ENCODE measurements at places on chromosomes 5 and 9.
A peak's percentile ranks its signal among the peaks of the same experiment; 100 is the strongest.

DNA sequence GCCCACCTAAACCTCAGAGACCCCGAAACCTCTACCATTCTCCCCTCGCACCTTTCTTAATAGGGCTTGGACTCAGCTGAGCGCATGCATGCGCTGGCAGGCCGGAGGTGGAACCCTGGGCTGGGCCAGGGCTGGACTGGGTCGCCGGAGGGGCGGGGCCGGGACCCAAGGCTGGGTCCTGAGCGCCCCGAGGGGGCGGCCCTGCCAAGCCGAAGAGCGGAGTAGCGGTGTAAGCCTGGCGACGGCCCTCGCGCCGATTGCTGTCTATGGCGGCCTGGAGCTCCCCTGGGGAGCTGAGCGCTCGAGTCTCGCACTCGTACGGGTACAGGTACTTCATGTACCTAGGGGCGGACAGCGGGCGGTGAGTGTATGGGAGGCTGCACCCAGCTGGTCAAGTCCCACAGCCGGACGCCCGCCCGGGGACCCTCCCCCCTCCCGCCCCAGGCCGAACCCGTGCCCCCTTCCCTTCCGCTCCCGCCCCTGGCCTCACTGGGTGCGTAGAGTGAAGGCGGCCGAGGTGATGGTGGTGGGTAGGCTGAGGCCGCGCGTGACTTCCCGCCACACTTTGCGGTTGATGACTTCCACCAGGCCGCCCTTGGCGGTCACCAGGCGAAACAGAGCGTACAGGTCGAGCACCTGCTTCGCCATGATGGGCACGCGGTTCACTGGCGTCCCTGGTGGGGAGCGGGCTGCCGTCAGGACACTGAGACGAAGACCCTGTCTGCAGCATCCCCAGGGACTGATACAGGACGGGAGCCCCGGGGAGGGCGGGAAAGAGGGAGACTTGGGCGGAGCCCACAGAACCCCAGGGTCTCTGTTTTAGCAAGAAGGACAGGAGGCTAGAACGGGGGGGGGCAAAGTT lies 3.3 kb upstream of the DCTN3 start:
- no peak for DNase-seq

- DNase-seq: no peak
Measured at GRCh38 chr5:132095424-132095972, 21.9 kb downstream of the CSF2 start.

DNA sequence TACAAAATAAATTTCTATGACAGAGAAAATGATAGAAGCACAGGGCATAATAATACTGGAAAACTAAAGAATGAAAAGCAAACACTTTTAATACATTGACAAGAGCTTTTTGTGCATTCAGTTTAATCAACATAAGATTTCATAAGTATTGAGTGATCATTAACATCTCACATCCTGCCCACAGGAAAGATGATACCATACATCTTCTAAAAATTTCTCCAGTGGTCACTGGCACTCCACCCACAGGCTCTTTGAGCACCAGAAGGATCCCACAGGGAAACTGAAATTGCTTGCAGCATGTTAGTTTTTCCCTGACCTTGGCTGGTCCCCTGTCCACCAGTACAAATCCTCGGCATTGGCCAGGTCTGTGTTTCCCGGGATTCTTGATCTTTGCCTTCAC lies 186.0 kb downstream of the CEMIP2 start:
- no peak for DNase-seq

- no peak for DNase-seq
Measured at GRCh38 chr9:84174486-84174885, 166.1 kb downstream of the SLC28A3 start.

DNA sequence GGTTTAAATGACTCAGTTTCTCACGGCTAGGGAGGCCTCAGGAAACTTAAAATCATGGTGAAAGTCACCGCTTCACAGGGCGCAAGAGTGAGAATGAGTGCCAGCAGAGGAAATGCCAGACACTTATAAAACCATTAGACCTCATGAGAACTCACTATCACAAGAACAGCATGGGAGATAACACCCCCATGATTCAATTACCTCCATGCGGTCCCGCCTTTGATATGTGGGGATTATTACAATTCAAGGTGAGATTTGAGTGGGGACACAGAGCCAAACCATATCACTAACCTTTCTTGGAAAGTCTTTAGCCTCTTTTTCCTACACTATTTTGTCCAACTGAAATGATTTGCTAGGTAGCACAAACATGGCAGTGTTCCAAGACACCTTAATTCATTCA lies 533.9 kb upstream of the NUDT12 start:
- no peak for DNase-seq

DNA sequence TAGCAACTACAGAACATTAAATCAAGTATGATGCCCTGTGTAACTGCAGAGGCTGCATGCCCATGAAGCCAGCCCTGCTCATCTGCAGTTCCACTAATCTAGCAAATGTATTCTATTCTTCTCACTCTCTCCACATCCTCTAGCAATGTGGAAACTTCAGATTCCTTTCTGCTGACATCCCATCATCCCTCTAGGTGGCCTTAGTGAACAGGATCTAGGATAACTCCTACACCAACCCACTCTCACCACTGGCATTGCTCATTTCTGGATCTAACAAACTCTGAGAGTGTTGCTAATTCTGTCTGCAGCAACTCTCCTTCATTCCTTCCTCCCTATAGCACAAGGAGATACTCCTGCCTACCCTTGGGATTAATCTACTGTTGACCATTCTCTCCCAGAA lies 80.8 kb downstream of the FAM81B start:
- no peak for DNase-seq

DNA sequence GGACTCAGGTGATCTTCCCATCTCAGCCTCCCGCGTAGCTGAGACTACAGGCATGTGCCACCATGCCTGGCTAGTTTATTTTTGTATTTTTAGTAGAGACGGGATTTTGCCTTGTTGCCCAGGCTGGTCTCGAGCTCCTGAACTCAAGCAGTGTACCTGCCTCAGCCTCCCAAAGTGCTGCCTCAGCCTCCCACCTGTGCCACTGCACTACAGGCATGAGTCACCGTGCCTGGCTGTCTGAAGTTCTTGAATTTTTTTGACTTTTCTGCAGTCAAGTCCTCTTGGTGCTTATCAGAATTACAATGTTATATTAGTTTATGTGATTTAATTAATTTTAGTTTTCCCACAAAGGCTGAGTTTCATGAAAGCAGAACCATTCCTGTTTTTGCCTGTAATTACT lies 9.8 kb downstream of the SPIN1 start:
- no peak for DNase-seq

- no peak for DNase-seq
Measured at GRCh38 chr5:78801413-78801812, 152.8 kb upstream of the LHFPL2 start.

GRCh38 chr9:109193974-109194556 lies 27.0 kb upstream of the FRRS1L start:
- DNase-seq: peak; percentile 95

DNA sequence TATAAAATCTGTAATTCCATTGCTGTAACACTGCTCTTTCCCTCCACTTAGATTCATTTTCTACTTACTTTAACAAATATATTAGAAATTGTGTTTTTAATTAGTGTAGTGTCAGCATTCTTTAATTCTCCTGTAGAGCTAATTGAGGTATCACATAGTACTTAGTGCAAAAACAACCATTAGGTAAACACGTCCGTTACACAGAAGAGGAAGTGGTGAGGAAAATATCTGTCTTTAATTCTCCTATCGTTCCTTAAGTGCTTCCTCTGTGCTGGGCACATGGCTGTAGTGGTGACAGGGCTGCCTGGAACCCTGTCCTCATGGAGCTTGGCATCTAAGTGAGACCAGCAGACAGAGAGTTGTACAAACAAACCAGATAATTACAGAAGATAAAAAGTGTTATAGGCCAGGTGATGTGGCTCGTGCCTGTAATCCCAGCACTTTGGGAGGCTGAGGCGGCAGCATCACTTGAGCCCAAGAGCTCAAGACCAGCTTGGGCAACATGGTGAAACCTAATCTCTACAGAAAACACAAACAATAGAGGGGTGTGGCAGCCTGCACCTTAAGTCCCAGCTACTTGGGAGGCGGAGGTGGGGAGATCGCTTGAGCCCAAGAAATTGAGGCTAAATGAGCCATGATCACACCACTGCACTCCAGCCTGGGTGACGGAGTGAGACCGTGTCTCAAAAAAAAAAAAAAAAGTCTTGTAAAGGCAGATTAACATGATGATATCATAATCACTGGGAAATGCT lies 36.4 kb downstream of the PARP8 start:
- no peak for DNase-seq

DNA sequence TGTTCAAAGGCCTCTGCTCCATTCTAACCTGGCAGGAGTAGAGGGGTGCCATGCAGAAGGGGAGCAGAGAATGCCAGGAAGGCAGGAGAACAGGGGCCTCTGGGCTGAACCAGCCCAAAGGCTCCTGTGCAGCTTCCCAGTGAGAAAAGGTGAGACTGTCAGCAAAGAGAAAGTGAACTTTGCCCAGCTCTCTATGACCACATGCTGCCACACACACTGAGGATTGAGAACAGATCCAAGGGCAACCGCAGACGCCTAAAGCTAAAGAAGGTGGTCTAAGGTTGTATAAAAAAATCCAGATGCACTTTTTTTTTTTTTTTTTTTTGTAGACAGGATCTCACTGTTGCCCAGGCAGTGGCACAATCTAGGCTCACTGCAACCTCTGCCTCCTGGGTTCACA lies 51.4 kb downstream of the ALDH7A1 start:
- DNase-seq: no peak

- DNase-seq: peak; percentile 1
Measured at GRCh38 chr5:174087783-174088182, 42.3 kb downstream of the NSG2 start.

DNA sequence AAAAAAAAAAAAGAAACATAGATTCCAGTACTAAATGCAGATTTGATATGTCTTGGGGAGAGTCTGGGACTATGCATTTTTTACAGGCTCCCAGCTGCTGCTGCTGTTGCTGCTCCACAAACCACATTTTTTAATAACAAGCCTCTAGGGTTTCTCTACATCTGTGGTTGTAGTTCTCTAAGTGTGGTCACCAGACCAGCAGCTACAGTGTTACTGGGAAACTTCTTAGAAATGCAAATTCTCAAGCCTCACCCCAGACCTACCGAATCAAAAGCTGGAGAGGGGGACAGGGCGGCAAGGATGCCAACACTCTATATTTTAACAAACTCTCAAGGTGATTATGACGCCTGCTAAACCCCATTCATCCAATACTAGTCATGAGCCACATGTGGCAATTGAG lies 293.4 kb upstream of the PTGER4 start:
- DNase-seq: no peak

GRCh38 chr5:141929398-141930058 lies 5.9 kb downstream of the DELE1 start:
- DNase-seq: no peak

GRCh38 chr9:5593904-5594303 lies 35.0 kb upstream of the RIC1 start:
- DNase-seq: no peak

- DNase-seq: no peak
Measured at GRCh38 chr5:105015098-105015497, 1452.5 kb upstream of the NUDT12 start.

GRCh38 chr9:134853893-134854292 lies 26.7 kb upstream of the FCN2 start:
- DNase-seq: no peak

GRCh38 chr9:121066850-121067249 lies 7.9 kb upstream of the CNTRL start:
- no peak for DNase-seq

GRCh38 chr5:42360616-42361314 lies 62.5 kb upstream of the GHR start:
- DNase-seq: no peak

- no peak for DNase-seq
Measured at GRCh38 chr5:6215891-6216290, 162.5 kb downstream of the MED10 start.

DNA sequence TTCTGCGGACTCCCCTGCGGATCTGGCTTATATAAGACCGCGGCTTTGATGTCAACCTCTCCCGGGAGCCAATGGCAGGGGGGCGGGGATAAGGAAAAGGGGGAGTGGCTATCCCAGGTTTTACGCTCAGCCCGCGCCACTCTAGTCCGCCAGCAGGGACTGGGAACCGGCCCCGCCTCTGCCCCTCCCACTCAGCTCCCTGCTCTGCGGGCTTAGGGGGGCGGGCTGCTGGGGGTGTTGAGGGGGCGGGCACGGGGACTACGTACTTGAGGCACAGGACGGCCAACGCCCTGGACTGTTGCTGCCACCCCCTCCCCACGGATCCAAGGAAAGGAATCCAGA lies at the start of gene HAND1:
Gene HAND1, minus strand, starts transcription at position 4 of the 342 bp plus-strand sequence. CDS start 219 bp downstream, outside the sequence.
- peak; percentile 60 for DNase-seq

DNA sequence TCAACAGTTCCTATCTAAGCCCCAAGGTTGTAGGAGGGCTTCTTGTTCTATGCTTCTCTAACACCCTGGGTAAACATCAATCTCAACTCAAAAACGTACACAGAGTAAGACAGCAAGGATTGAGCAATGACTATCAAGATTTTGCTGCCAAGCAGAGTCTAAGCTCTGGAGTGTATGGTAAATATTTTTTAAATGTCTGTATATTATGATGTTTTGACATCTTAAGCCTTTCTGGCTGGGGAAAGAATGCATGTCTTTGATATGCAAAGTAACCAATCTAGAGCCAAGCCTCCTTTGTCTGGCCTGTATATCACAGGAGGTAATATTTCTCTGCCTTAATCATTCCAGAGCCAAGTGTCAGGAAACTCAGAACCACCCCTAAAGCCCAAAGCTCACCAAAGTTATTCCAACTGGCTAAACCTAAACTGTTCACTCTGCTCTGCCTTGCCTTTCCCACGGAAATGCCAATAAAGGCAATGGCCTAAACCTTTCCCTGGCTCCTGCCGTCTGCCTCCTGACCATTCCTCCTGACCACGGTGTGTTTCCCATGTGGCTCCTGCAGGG lies 45.2 kb downstream of the YIPF5 start:
- no peak for DNase-seq

DNA sequence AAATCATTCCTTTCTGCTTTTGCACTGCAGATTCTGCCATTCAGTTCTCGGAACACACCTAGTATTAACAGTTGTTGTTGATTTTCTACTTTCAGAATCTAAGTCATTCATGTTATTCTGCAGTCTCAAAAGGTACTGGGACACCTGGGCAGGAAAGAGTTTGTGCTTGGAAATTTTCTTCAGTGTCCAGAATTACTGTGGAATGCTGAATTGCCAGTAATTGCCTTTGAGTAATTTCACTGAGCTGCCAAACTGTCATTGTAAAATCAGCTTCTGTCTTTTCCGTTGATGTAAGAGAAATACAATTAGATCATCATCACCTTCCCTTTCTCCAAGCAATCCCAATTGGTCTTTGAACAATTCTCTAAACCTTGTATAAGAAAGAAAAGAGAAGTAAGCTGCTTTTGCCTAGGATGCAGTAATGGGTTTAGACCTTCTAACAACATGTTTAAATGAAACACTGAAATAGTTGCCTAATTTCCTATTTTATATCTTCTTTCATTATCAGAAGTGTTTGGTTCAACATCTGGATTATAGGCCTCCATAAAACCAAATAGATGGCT lies 75.7 kb upstream of the TGFBR1 start:
- DNase-seq: no peak

- no peak for DNase-seq
Measured at GRCh38 chr5:97986069-97986468, 787.4 kb upstream of the RGMB start.

- DNase-seq: peak; percentile 45
Measured at GRCh38 chr9:98429613-98430012, 174.2 kb upstream of the TBC1D2 start.
